ENCODE measurements at places on chromosomes 1 and 21. TPM values are rescaled to one million over a fixed set of nuclear protein-coding genes. Genes with fewer than 3 reads are reported as not detected.

FBXO2 gene
- 3.4 TPM for total RNA-seq

BSDC1 gene
- 68.2 TPM for total RNA-seq

EPHA10 gene
- total RNA-seq, result not detected

ALPL gene
- total RNA-seq, result 0.36 TPM

KCNE2 gene
- not detected for total RNA-seq

HENMT1 gene
- 1.9 TPM for total RNA-seq

TBX19 gene
- total RNA-seq, result 1.2 TPM

LYPD8 gene
- total RNA-seq, result not detected

TMEM240 gene
- total RNA-seq, result 4.0 TPM

UBE2U gene
- not detected for total RNA-seq

PDC gene
- not detected for total RNA-seq

RHD gene
- not detected for total RNA-seq

APOBEC4 gene
- not detected for total RNA-seq

TNFRSF9 gene
- 0.07 TPM for total RNA-seq

TCHHL1 gene
- not detected for total RNA-seq

PLA2G4A gene
- 20.1 TPM for total RNA-seq

MRPS21 gene
- total RNA-seq, result 32.2 TPM

ZZZ3 gene
- total RNA-seq, result 79.1 TPM

HSD3B1 gene
- total RNA-seq, result not detected

RORC gene
- total RNA-seq, result 0.03 TPM

TAS1R1 gene
- 0.20 TPM for total RNA-seq

SUSD4 gene
- 0.17 TPM for total RNA-seq

NR5A2 gene
- under 0.01 TPM for total RNA-seq

SPRR2G gene
- not detected for total RNA-seq

RNF207 gene
- total RNA-seq, result 11.1 TPM

TDRD5 gene
- not detected for total RNA-seq

ANP32E gene
- 20.9 TPM for total RNA-seq

PI4KB gene
- total RNA-seq, result 49.5 TPM

LCE1A gene
- not detected for total RNA-seq

OR10Z1 gene
- total RNA-seq, result not detected

ERICH3 gene
- total RNA-seq, result not detected

FCMR gene
- total RNA-seq, result 0.13 TPM

EPHA2 gene
- 76.8 TPM for total RNA-seq

GNAT2 gene
- total RNA-seq, result 0.33 TPM

PLPPR5 gene
- total RNA-seq, result not detected

HLX gene
- total RNA-seq, result 4.9 TPM

TTC4 gene
- total RNA-seq, result 17.9 TPM

LIN28A gene
- not detected for total RNA-seq

MROH9 gene
- 0.39 TPM for total RNA-seq

MED8 gene
- 51.9 TPM for total RNA-seq

KRTAP12-2 gene
- total RNA-seq, result not detected

CCDC17 gene
- total RNA-seq, result 1.0 TPM

LDLRAD1 gene
- total RNA-seq, result not detected

GUCA2A gene
- not detected for total RNA-seq

CD1C gene
- total RNA-seq, result not detected

RAB4A gene
- 25.6 TPM for total RNA-seq

All from smooth muscle cell of the pulmonary artery (primary cell).